ENCODE measurements at places on chromosomes 4 and X. TPM values are rescaled to one million over a fixed set of nuclear protein-coding genes. Genes with fewer than 3 reads are reported as not detected.

- no peak for DNase-seq
Observed at GRCh38 chr4:87838890-87839591, 6.3 kb downstream of the MEPE start.

GRCh38 chr4:1338752-1339414, 8.1 kb upstream of the UVSSA start:
- no peak for DNase-seq

DNA sequence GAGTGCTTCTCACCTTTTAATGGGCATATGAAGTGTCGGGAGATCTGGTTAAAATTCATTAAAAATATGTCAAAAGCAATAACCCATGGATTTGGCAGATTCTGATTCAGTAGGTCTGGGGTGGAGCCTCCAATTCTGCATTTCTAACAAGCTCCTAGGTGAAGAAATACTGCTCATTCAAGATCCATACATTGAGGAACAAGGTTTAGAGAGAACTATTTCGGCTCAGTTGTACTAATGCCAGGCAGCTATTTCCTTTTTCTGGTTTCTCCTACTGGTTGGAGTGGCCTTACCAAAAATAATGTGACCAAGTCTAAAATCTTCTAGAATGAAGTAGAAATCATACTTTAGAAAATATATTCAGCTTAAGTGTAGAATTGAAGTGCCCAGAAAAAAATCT, 117.5 kb downstream of the TSPAN7 start:
- DNase-seq = no peak

- DNase-seq = no peak
Observed at GRCh38 chr4:105588252-105588651, 35.8 kb downstream of the ARHGEF38 start.

DNA sequence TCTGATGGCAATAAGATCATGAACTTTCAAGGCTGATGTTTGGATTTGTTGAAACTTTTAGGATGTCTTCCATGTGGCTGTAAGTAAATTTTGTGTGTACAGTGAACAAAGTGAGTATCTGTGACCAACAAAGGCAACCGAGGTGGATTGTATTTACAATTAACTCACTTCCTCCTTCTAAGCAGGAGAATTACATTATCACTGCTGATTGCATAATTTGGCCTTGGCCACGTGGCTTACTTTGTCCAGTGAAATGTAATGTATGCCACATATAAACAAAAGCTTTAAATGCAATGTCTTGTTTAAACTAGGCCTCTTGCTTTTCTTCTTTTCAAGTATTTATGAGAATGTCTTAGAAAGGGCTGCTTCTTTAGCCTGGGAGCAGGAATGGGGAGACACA, 66.3 kb upstream of the MAD2L1 start:
- no peak for DNase-seq

- peak; percentile 53 for DNase-seq
Observed at GRCh38 chr4:85826060-85826678, 351.2 kb downstream of the ARHGAP24 start.

The CLCN4 gene
- 6.6 TPM for polyA plus RNA-seq

DNA sequence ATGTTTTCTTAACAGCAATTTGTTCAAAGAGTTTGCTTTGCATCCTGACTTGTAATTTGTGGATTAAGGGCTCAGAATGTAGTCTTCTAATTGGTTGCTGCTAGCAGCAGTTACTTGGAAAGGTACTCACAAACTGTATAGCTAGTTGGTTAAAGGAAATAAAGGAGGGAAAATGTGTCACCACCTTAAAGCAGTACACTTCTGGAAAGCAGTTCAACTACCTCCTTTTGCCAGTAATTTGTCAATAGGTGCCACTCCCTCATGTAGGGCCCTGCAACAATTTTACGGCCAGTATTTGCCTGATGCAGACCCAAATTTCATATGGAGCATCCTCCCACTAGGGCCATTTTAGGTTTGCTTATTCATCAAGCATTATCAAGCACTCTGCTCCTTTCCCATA, 20.8 kb downstream of the AMOT start:
- no peak for DNase-seq

The PNMA3 gene
- polyA plus RNA-seq = 2.6 TPM

The MSX1 gene
- 4.2 TPM for polyA plus RNA-seq

The CT45A1 gene
- 14.2 TPM for polyA plus RNA-seq

DNA sequence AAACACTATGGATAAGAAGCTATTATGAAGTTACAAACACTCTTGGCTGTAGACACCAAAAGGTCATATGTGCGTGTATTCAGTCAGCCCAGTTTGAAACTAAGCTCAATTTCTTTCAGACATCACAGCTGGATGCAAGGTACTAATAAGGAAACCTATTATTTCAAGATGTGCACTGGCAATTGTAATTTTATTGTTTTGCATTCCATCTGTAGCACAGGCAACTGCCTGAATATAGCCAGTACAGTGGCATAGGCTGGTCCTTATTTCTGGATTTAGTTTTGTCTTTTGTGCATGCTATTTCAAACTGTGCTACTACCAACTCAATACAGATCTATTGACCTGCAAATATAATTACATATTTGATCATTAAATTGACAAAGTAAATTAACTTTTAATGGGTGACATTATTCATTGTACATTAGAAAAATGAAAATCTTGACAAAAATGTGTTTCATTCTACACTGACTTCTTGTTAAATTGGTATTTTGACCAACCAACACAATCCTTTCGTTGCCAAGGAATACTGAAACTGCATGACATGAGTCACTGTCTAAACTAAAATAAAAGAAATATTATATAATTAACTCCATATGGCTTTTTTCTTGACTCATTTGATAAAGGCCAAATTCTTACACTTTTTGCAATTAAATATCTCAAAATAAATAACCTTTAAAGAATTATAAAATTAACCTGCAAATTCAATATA, 594.3 kb upstream of the ADGRL3 start:
- no peak for DNase-seq

- DNase-seq = peak; percentile 46
Observed at GRCh38 chrX:118823263-118824172, at the start of gene ZCCHC12. Gene ZCCHC12, plus strand, starts transcription at chrX:118823824. Its CDS starts 1,421 bp downstream, at chrX:118825245.

The MTMR8 gene
- polyA plus RNA-seq = 1.7 TPM

The SUPT20HL2 gene
- polyA plus RNA-seq = not detected

The ADH7 gene
- 0.07 TPM for polyA plus RNA-seq

The GAGE12H gene
- not detected for polyA plus RNA-seq

The GBA3 gene
- 0.14 TPM for polyA plus RNA-seq

GRCh38 chr4:53571936-53572599, 19.2 kb downstream of the LNX1 start:
- DNase-seq = no peak

The UCHL1 gene
- polyA plus RNA-seq = 12.3 TPM

- DNase-seq = no peak
Observed at GRCh38 chr4:17490575-17491059, 21.3 kb downstream of the QDPR start.

DNA sequence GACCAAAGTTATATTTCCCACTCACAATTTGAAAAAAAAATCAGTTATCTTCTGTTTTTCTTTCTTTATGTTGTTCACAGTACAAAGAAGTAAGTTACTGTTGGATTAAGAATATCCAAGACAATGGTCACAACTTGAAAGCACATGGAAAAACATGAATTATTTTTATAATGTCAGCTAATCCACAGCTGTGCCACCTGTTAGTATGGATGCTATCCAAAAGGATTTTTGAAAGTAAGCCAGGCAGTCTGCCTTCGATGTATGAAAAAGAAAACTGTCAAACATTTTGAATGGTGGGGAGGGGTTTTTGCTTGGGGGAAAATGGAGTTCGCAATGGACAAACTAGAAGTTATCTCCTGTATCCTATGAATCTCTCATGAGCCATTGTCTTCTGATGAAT, 6.2 kb downstream of the GPM6A start:
- DNase-seq = no peak

The DCAF8L2 gene
- polyA plus RNA-seq = not detected

DNA sequence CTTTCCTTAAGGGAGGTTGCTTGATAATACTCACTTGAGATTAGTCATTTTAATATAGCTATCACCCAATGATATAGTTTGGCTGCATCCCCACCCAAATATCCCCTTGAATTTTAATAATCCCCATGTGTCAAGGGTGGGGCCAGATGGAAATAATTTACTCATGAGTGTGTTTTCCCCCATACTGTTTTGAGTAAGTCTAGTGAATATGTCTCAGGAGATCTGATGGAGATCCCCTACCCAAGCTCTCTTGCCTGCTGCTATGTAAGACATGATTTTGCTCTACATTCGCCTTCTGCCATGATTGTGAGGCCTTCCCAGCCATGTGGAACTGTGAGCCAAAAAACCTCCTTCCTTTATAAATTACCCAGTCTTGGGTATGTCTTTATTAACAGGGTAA, 539.7 kb upstream of the GRID2 start:
- DNase-seq = no peak

DNA sequence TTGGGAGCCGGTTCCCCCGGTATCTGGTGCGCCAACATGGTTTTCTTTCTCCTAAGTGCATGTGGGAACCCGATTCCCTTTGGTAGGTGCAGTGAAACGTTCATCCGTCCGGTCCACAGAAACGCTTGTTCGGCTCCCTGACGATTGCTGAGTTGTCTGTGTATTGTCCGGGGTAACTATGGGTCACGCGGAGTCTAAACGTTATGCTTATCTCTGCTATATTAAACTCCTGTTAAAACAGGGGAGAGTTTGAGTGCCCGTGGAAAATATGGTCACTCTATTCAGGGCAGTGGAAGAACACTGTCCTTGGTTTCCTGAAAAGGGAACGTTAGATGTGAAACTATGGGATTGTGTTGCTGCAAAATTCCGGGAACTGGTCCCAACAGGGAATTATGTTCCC, 32.4 kb upstream of the MGST2 start:
- no peak for DNase-seq

DNA sequence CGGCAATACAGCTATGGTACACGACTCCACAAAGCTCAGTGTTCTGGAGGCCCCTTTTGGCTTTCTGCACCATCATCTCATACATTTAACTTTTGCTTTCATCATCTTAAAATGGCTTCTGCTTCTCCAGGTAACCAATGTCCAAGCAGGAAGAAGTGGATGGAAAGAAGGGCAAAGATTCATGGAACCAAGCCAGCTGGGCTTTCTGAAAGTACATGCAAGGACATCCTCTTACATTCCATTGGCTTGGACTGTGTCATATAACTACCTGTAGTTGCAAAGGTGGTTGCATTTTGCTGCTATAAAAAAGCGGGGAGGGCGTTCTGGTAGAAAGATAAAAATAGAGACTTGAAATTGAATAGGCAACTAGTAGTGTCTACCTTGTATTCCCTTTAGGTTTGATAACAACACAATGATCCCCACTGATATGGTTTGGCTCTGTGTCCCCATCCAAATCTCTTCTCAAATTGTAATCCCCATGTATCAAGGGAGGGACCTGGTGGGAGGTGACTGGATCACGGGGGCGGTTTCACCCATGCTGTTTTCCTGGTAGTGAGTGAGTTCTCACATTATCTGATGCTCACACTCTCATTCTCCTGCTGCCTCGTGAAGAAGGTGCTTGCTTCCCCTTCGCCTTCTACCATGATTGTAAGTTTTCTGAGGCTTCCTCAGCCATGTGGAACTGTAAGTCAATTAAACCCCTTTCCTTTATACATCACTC, 6.7 kb upstream of the FHIP1A start:
- DNase-seq = no peak

GRCh38 chrX:47595716-47596251, 13.5 kb downstream of the TIMP1 start:
- no peak for DNase-seq

The H2BW2 gene
- polyA plus RNA-seq = 1.1 TPM

The SH2D1A gene
- 0.67 TPM for polyA plus RNA-seq

DNA sequence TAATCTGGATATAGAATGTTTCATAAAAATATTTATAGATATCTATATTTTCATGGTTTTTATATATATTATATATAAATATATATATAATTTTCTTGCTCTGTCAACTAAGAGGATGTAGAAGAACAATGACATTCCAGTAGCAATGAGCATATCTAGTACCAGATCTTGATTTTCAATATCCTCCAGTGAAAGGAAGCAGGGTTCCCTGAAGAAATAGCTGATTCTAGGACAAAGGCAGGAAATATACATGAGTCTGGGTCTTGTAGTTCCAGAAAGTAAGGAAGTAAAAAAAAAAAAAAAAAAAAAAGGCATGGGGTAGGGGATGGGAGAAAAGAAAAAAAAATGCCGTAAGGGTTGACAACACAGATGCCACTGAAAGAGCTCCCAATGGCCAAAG, 241.4 kb downstream of the RASL11B start:
- DNase-seq = no peak

- DNase-seq = no peak
Observed at GRCh38 chr4:17623451-17624001, 9.1 kb downstream of the MED28 start.

DNA sequence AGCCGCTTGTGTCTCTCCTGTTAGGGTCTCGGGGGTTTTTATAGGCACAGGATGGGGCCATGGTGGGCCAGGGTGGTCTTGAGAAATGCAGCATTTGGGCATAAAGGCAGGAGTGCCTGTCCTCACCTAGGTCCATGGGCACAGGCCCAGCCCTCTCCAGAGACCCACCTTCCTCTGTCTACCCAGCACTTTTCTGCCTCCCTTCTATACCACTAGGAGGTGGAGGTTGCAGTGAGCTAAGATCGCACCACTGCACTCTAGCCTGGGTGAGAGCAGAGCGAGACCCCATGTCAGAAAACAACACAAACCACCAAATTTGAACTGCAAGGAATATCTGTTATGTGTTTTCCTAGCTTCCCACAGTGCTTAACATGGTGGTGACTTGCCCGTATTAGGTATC, 38.0 kb downstream of the MOB1B start:
- no peak for DNase-seq

GRCh38 chrX:9171841-9172463, 138.0 kb upstream of the FAM9B start:
- DNase-seq = no peak

DNA sequence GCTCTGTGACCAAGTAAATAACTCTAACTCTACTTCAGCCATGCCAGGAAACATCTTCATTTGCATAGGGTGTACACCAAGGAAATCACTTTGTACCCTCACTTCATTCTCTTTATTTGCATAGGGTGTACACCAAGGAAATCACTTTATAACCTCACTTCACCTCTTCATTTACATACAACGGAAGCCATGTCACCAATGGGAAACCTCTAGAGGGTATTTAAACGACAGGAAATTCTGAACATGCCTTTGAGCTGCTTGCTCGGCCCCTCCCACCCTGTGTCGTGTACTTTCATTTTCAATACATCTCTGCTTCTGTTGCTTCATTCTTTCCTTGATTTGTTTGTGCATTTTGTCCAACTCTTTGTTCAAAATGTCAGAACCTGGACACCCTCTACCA, 848.1 kb upstream of the FRG1 start:
- DNase-seq = no peak

The KIF4A gene
- 20.9 TPM for polyA plus RNA-seq

- no peak for DNase-seq
Observed at GRCh38 chr4:153439831-153440230, 26.3 kb upstream of the TMEM131L start.

All from left lung (tissue), 14 donors.